ENCODE measurements at places on chromosomes 6 and 20.

GRCh38 chr6:2556761-2557160 lies 194.0 kb downstream of the MYLK4 start:
- DNase-seq, result peak; percentile 41

GRCh38 chr6:21596949-21597682 lies 3.6 kb downstream of the SOX4 start:
- peak; percentile 66 for DNase-seq

- DNase-seq, result no peak
Measured at GRCh38 chr6:156674197-156674596, 103.0 kb upstream of the ARID1B start.

DNA sequence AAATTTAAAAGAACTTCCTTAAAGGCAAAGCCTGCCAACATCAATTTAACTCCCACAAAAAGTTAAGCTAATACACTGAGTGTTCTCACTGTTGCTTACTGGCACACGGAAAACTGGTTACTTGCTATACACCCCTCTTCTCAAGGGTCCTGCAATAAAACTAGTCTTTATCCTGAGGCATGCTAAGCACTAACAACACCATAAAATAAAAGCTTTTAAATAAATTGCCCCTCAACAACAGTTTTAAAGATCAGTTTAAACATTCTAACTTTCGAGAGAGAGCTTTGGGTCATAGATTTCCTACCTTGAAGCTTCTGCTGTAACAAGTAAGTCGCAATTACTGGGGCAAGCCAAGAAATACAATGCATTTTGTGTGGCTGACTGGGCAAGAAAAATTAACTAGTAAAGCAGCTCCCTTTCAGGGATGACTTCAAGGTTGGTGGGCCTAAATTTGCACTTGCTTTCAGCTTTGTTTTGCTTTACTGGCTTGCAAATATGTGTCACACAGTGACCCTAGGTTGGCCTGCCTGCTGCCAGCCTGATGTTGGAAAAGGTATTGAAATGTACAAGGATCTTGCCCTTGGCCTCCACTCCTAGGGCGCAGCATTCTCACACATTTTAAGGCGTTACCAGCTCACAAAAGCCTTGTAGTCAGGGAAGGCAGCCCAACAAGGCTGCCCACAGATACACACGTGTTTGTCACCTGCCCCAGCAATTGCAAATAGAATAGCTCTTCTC lies 4.0 kb upstream of the HEY2 start:
- DNase-seq, result no peak

- peak; percentile 21 for DNase-seq
Measured at GRCh38 chr6:42368181-42368580, 83.5 kb downstream of the TRERF1 start.

DNA sequence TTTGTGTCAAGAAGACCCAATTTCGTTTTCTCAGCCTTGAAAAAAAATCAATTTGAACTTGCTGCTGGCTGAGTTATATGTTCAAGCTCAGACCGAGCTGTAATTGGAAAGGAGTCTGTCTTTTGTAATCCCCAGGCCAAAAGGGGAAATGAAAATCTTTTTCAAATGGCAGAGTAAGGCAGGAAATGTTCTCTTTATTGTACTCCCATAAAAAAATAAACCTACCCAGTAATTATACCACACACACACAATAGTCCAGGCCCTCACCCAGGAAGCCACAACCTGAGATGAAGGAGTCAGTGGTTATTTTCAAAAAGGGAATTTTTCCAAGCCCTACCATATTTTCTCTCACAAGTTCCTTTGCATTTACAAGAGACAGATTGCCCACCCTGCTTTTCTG lies 45.3 kb downstream of the CLIC5 start:
- no peak for DNase-seq

DNA sequence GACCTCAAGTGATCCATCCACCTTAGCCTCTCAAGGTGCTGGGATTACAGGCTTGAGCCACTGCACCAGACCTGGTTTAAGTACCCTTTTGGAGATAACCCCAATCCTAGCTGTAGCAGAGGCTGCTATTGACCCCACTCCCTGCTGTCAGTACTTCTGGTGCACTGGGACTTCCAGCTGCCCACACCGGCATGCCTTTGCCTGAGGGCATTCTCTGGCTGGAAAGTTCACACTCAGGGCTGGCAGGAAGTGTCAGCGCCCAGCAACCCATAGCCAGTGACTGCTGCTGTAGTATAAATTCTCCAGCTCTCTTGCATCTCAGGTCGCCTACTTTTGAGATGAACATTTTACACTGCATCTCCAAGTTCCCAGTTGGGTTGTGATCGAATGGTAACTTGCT lies 75.3 kb downstream of the UTRN start:
- DNase-seq, result no peak

DNA sequence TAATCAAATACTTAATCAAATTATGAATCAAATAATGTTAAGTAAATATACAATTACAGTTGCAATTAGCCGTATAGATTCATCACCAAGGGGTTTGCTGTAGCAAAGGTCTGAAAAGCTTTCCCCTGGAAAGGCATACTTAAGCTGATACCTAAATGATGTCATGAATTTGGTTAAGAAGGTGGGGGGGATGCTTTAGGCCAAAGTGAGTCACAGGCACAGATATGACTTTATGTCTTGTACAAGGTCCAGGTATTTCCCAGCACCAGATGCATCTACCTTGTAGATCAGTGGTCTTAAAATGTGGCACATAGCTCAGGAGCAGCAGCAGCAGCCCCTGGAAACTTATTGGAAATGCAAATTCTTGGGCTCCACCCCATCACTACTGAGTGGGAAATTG lies 557.3 kb upstream of the CDH4 start:
- DNase-seq, result no peak

DNA sequence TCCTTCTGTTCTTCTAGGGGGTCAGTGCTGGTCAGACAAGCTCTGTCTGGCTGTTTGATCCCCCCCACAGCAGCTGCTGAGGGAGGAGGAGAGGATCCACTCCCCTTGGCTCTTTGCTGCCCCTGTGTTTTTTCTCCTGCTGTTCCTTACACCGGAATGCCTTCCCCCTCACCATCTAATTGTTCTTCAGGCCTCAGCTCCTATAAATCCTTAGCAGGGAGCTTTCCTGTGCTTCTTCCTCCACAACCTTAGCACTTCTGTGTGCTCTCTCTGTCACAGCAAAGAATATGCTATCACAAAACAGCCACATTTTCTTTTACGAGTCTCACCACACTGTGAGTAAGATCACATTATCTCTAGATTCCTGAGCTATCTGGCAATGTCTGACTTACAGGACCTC lies 196.6 kb downstream of the OTOR start:
- no peak for DNase-seq

DNA sequence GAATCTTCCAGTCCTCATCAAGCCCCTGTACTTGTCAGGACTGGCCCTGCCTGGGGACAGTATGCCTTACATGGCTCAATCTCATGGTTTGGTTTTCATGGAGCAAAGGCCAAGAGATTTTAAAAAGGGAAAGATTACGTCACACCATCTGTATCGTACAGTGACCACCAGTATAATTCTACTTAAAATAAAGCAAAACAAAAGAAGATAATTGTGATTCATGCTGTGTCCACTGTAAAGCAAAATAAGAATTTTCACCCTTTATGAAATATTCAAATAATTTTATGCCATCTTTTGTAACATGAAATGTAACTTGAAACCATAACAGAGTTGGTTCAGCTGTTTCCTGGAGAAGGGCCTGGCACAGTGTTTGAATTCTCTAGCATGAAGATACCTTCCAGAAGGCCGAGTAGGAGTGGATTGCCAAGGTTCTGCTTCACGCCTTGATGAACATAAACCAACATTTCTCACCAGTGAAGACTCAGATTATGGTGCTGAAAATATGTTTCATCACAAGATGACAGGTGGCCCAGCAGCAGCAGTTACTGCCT lies 486.5 kb downstream of the RFPL4B start:
- peak; percentile 15 for DNase-seq

DNA sequence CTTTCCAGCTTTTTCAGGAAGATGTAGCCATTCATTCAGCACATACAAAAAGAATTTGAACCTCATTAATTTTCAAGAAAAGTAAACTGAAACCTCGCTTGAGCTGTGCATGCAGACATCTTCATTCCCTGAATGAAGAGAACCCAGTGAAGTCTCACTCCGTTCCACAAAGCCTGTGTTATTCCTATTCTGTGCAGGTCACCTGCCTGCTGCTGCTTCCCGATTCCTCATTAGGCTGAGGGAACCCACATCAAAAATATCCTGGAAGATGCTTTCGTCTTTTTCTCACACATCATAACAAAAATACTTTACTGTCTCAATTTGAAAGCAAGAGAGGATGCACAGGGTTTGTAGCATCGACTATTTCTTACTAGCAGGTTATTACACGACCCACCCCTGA lies 40.1 kb downstream of the TRMT6 start:
- DNase-seq, result no peak

- DNase-seq, result no peak
Measured at GRCh38 chr6:121365536-121366521, 31.5 kb upstream of the TBC1D32 start.

- DNase-seq, result no peak
Measured at GRCh38 chr6:149452037-149452939, 32.5 kb downstream of the ZC3H12D start.

- no peak for DNase-seq
Measured at GRCh38 chr6:132275066-132275970, 126.0 kb downstream of the MOXD1 start.

DNA sequence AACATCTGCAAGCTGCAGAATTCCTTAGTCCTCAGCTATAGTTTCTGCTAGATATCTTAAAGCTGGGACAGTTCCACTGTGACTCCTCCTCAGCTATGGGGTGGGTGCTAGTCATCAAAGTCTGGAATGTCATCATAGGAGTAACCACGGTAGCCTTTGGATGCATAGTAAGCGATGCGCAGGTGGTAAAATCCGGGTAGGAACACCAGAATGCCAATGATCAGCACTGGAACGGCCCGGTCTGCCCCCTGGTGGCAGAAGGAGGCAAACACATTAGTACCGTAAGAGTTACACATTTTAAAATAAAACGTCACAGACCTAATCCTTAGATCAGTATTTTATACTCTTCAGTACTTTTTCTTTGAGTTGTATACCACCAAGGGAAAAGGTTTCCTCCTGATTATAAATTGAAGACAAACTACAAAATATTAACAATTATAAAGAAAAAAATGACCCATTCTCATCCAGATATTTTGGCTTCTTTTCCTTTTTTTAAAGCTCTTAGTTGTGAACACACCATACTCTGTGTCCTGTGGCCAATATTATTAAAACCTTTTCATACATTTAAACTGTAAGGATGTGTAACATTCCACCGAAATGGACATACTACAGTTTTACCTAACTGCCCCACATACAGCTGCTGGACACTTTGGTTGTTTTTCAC lies 18.9 kb downstream of the PCNA start:
- peak; percentile 71 for DNase-seq

DNA sequence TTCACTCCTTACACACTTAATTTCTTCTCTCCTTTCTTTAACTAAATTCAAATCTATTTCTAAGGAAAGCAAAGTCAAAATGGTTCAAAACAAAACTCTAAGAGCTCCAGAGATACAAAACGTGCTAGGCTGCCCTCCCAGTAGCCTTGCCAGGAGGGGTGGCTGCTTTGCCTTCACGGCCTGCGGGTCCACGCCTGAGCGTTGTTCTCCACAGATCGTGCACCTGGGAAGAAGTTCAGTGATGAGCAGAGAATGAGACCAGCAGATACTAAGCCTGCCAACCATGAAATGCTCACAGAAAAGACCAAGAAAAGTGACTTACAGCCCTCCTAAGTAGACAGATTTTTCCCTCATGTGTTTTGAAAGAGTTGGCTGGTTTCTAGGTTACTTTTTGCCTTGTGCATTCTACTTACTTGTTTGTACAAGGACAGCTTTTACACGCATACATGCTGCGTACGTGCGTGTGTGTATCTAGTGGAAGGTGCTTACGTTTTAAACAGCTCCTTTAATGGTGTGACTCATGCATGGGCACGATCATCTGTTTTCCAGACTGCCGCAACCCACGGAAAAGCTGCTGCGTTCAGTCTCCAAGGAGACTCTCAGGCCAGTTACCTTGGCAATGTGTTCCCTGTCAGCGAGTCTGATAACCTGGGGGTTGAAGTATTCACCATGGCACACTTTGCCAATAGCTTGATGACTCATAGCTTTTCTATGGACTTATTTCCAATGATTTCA lies 32.4 kb upstream of the PBOV1 start:
- DNase-seq, result peak; percentile 97

- no peak for DNase-seq
Measured at GRCh38 chr6:39197922-39198500, 31.3 kb downstream of the KCNK5 start.

DNA sequence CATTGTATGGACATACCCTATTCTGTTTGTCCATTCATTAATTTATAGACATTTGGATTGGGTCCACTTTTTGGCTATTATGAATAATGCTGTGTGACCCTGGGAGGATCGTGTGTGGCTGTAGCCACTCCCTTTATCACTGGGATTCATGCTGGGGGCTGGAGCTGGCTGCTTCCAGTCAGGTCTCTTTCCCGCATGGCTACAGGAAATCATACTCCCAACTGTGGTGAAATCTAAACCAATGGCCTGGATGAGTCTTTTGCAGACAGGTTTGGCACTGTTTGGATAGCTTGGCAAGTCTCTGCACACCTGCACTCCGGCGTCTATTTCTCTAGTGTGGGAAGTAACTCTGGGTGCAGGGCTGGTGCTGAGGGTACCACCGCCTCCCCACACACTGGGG lies 80.4 kb downstream of the RIN2 start:
- DNase-seq, result no peak

DNA sequence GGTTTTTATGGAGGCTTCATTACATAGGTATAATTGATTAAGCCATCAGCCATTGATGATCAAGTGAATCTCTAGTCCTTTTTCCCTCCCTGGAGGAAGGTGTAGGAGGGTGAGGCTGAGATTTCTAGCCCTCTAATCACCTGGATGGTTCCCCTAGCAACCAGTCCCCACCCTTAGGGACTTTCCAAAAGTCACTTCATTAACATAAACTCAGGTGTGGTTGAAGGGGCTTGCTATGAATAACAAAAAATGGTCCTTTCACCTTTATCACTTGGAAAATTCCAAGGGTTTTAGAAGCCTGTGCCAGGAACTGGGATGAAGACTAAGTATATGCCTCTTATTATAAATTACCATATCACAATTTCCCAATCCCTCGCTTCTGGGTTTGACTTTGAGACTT lies 40.4 kb downstream of the SMPDL3A start:
- no peak for DNase-seq

DNA sequence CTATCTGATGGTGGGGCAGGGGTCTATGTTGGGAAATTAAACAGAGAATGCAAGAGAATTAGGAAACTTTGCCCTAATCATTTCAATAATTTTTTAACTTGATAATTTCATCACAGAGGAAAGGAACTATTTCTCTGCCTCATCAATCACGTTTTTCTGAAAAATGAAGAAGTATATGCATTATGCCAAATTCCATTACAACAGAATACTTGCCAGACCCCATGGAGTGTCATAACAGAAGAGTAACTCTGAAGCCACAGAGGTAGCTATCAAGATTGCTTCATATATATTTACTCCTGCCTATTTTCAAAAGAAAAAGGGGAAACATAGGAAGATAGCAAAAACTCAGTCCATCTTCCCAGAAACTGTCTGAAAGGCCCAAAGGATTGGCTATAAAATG lies 5.7 kb upstream of the USP49 start:
- no peak for DNase-seq

DNA sequence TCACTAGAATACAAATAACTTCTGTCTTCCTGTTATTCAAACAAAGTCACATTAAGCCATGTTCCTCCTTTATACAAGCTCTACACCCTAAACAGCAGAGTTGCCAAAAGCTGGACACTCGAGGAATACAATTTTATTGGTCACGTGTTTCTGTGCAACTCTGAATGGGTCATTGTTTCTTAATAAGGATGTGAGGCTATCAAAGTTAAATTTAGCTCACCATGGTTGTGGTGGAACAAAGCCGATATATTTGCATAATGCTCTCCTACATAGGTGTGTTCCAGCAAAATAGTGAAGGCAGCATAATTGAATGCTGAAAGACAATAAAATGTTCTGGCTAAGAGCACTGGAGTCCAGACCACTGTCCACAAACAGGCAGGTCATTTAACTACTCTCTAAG lies 36.9 kb upstream of the CD2AP start:
- DNase-seq, result no peak

All from fibroblast of pulmonary artery (primary cell).